KG1 (cell line): ENCODE measurements at places on chromosomes 7 and 10.

DNA sequence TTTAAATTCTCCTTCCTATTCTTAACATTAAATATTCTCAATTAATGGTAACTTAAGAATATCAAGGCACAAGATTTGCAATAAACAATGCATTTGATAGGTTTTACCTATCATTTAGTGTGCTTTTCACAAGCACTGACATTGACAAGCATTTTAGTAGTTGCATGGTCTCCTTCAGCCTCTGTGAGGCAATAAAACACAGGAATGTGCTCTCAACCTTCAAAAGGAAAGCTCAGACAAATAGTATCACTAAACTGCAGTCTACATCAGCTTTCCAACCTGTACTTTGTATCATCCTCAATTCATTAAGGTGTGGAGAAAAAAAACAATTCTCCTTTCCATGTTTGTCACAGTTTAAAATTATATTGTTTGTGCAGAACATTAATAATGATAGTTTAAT, 51.1 kb upstream of the TSPAN13 start:
- DNase-seq = no peak

DNA sequence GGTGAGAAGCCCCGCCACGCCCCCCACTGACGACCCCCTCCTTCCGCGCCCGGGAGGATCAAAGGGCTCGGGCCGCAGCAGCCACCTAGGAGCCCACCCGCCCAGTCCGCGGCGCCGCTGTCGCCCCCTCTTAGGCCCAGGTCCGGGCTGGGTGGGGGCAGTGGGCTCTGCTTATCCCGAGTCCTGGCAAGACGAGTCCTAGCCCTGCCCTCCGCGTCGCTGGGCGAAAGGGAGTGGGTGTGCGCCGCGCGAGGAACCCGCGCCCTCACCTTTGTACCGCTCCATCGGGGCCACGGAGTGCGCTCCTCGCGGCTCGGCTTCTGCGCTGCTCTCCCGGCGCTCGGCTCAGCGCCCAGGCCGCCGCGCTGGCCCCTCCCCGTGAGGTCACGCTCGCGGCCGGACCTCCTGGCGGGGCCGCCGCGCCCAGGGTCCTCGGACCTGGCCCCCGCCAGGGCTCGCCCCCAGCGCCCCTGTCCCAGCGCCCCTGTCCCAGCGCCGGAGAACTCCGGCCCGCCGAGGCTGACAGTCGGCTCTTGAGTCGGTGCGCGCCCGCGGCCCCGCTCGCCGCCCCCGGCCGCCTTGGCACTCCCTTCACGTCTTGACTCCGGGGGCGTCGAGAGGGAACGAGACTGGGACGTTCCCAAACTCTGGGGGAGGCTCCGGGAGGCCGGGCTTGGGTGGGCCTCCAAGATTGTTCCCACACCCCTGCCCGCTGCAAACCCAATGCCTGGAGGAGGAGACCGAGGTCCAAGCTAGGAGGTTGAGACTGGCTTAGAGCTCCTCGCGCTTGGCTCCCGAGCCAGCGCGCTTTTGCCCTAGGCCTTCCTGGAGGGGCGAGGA, at the start of gene AFAP1L2:
TSS of gene AFAP1L2 (minus strand) at position 332 of the 840 bp plus-strand sequence. CDS start at position 285, 47 bp downstream.
- DNase-seq = no peak

DNA sequence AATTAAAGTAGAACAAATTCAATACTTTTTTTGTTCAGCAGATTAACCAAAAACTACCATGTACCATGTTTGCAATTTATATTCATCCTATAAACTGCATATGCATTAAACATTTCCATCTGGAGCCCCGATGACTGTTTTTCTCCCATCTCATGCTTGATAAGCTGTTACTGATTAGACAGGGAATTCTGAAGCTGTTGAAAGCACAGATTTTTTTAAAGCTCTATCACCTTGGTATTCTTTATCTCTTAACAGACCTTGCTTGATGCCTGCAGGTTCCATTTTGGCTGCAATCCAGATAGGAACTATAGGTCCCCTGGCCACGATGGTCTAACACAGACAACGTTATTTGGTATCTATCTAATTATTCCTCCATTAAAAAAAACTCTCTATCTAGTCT, 961.7 kb downstream of the CNTNAP2 start:
- no peak for DNase-seq

GRCh38 chr7:86814661-86815379, 171.1 kb downstream of the GRM3 start:
- DNase-seq = no peak

DNA sequence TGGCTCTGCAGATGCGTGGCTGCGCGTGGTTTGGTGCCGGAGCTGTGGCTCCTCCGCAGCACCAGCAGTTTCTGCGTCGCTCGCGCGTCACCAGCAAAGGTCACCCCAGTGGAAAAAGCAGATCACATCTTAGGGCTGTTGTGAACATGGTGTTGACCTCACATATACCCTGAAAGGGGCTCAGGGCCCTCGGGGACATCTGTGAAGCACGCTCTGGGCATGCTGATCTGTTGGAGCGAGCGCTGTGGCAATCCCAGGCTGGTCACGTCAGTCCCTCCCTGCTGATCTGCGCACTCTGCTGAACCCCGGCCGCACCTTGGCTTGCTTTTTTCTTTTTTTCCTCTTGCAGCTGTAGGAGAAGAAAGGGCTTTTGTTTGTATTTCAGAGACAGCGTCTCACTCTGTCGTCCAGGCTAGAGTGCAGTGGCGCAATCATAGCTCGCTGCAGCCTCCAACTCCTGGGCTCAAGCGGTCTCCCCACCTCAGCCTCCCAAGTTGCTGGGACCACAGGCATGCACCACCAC, 33.3 kb upstream of the AP5Z1 start:
- no peak for DNase-seq

- no peak for DNase-seq
Measured at GRCh38 chr7:127976738-127977120, 54.5 kb downstream of the LRRC4 start.
